NCI-H187 (cell line): ENCODE measurements at places on chromosomes 7 and 10.

GRCh38 chr10:44925811-44926750 is 14.9 kb downstream of the TMEM72 start:
- DNase-seq = no peak

- no peak for DNase-seq
Measured at GRCh38 chr10:31179091-31179680, 139.8 kb upstream of the ZEB1 start.

DNA sequence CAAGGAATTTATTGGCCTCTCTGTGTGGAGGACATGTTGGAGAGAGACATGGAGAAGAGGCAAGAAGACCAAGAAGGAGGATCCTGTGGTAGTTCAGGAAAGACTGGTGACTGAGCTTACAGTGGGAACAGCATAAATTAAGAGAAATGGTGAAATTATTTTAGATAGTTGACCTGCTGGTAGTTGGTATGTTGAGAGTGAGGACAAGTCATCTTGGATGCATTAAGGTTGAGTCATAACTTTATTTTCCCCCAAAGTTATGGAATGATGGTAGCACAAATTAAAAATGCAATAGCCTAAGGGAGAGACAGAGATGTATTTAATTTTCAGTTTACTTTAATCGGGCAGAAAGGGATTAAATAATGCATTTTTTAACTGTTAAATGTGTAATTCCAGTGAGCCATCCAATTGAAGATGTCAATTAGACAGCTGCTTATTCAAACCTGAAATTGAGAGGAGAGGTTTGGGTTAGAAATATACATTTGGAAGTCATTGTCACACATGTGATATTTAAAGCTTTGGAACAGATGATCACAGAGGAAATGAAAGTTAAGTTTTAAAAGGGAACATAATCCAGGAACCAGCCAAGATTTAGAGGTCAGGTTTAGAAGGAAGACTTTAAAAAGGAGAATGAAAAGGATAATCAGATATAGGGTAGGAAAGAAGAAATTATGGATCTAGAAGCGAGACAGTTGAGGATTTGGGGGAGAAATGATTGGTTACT is 80.6 kb downstream of the DGKB start:
- no peak for DNase-seq

DNA sequence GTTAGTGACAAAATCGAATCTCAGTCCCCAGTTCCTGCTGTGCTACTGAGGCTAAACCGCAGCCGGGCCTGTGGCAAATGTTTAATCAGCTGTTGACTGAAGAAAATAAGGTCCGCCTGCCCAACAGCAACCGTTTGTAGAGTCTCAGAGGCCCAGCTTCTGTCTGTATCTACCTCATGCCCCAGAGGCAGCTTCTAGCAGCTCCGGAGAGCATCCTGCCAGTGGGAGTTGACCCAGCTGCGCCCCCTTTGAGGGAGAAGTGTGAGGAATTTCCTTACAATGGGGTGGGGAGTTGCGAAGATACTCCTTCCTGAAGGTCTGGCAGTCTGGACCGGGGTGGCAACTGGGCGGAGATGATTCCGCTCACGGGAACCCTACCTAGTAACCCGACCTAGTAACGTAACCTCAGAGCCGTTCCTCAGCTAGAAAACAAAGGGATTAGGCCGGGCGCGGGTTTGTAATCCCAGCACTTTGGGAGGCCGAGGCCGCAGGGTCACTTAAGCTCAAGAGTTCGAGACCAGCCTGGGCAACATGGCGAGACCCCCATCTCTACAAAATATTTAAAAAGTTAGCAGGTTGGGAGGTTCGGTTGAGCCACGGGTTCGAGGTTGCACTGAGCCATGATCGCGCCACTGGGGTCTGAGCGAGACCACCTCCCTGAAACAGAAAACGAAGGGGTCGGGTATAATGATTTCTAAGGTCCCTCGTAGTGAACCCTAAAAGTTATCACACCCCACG is 846 bp upstream of the ZNF775 start:
- peak; percentile 58 for DNase-seq

GRCh38 chr7:495761-496321 is 23.8 kb downstream of the PDGFA start:
- no peak for DNase-seq

GRCh38 chr10:6402349-6402709 is 177.7 kb downstream of the PRKCQ start:
- no peak for DNase-seq

DNA sequence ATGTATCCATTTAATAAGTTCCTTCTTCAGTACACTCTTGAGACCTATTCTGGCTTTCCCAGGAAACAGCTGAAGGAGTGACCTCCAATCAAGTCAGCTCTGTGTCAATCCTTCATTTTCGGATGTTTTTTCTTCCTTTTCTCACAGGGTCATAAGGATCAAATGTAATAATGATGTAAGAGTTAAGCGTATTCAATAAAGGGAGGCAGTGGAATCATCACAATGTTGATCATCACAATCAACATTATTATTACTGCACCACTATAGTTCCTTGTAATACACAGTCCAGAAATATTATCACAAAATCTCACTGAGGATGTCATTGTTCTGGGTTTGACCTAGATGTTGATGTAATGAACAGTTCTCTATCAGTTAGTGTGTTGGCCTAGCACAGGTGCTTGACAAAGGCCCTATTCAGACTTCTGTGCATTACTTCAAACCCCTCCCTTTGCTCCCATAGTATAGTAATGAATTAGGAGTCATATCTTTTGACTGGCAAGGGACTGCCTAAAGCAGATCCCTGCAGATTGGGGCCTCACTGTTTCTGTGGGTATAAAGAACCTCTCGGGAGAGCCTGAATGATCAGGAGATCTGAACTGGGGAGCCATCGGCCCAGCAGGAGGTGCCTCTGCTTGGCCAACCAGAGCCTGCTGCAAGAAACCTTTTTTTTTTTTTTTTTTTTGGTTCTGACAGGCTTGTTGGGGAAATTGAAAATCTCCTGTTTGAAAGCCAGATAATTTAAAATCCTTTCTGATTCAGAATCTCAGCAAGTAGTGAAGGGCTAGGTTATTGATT is 100.6 kb downstream of the KAT6B start:
- DNase-seq = no peak

DNA sequence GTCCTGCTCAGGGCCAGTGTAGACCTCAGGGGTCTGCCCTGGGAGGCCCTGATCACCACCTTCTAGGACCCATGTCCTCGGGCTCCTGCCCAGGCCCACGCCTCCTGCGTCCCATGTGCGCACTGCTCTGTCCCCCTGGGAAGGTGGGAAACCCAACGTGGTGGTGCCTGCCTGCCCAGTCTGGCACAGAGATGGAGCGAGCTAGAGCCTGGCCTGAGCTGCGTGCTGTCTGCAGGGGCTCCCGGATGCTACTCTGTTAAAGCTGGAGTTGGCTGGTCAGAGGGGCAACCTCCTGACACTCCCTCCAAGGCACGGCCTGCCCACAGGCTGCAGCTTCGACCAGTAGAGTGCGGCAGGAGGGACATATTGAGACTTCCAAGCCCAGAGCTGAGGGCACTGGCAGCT is 171.7 kb downstream of the DNAJB6 start:
- DNase-seq = no peak

DNA sequence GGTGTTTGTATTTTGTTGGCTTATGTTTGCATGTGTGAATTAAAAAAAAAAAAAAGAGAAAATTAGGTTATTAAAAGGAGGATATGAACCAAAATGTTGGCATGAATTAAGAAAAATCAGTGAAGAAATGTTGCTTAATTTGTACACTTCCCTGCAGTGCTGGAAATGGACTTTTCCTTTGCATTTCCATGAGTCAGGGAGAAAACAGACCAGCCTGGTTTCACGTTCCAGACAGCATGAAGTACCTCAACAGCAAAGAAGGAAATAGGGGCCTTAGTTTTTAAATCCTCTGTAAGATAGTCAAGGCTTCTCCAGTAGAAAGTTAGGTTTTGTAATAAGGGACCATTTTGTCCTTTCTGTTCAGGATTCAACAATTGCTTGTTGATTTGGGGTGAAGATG is 159.7 kb downstream of the CELF2 start:
- no peak for DNase-seq

GRCh38 chr10:5492322-5492855 is 7.0 kb downstream of the CALML5 start:
- no peak for DNase-seq

DNA sequence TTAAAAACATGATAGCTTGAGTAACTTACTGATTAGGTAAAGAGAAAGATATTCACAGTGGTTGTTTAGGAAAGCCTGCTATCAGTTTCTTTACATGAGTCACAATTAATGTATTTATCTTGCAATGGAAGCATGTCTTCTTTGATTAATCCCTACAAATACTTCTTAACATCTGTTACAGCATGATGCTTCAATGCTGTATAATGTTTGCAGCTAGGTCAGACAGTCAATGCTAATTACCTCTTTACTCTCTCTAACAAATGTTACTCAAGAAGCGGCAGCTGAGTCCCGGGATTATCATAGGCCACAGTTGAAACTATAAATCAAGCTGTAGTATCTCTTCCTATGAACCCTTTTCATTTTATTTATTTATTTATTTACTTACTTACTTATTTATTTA is 33.2 kb downstream of the ACBD5 start:
- no peak for DNase-seq

DNA sequence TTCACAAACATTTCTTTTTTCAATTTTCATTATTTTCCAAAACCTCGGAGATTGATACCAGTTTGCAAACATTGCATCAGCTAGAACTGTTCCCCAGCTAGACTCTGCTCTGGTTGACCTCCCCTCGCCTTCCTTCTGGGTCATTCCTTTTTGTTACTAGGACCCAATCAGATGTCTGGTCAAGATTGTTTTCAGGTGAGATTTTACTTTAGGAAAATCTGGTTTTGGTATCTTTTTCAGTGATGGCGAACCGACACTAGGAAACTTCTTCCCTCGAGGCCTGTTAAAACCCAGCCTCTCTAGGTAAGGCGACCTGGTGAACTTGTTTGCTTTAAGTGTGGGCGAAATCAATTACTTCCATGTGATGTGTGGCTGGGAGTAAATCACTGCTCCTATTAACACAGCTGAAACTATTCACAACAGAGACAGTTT is 8.4 kb downstream of the PROSER2 start:
- DNase-seq = no peak

- no peak for DNase-seq
Measured at GRCh38 chr10:62907470-62908212, 91.5 kb upstream of the EGR2 start.

- no peak for DNase-seq
Measured at GRCh38 chr10:93150289-93150688, 76.6 kb downstream of the CYP26A1 start.

DNA sequence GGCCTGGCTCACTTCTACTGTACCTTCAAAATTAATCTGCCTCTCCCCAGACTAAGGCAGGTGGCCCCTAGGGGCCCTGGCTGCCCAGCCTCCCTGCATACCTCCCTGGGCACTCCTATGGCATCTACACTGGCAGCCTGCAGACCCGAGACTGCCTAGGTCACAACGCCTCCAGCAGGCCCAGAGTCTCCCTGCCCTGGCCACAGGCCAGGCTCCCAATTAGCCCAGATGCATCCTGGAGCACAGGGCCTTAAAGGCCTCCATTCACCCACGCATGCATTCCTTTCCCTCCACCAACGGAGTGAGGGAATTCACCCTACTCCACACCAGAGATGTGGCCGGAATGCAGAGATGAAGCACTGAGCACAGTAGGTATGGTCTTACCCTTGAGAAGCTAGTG is 1.9 kb downstream of the CHAT start:
- DNase-seq = no peak

GRCh38 chr10:111784436-111784835 is 399.1 kb downstream of the GPAM start:
- no peak for DNase-seq

DNA sequence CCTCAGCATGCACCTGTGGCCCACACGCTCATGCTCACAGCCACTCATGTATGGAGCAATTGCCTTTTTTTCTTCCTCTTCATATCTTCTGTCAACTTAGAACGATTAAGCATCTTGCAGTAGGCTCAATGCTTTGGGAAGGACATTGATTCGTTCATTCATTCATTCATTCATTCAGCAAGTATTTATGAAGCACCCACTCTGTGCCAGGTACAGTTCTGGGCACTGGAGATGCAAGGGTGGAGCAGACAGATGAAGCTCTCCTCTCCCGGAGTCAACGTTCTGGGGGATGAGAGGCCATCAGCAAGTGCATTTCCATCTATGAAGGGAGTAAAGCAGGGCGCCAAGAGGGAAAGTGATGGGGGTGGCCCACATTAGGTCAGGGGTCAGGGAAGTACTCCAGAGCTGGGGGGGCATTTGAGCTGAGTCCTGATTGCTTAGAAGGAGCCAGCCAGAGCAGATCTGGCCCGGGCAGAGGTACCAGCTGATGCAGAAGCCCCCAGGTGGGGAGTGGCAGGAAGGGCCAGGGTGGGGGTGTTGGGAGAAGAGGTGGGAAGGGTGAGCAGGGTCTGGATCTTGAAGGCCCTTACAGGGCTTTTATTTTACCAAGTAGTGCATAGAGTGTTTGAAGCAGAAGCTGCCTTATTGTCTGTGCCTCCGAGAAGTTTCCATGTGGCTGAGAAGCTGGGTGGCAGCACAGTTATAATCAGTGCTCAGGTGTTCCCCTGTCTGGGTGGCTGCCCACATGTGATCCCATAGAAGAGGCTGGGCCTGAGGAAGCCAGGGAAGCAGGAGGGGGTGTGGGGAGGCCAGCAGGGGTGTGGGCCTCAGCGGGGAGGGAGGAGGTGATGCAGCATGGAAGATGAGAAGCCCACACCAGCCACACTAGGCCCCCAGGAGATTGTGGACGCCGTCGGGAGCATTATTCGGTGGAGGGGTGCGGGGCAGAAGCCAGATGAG is 36.2 kb downstream of the CHST3 start:
- no peak for DNase-seq

DNA sequence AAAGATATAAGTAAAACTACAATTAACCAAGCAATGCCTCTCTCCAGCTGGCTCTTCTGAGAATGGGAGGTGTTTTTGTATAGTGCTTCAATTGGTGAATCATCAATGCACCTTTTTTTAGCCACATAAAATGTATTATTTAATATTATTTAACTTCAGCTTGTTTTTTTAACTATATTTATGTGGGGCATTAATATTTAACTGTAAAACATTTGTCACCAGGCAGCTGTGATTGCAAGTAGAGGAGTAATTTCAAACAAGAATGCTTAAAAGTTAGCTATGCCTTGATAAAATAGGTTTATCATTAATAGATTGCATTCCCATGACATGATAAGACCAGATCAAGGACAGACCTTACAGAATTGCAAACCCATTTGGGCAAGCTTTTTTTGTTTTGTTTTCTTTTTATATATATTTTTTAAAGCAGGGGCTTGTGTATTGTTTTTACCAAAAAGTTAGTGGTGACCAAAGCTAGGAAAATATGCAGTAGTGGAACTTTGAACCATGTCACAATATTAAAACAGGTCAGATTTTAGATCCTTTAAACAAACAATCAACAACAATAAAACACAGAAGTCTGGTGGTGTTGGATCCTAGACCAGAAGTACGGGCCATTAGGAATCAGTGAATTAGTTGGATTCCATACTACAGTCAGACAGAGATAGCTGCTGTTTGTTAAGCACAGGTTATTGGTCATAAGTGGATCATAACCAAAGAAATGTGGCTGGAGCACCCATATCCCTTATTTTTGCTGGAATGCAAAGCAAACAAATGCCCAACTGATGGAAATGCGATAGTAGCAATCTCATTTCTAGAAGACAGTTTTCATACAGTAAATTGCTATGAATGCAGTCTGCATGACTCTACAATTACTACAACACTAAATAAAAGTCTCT is 2.9 kb downstream of the CAV2 start:
- DNase-seq = no peak
